Endothelial cell (in vitro differentiated cells): ENCODE measurements at places on chromosomes 6 and 20.

DNA sequence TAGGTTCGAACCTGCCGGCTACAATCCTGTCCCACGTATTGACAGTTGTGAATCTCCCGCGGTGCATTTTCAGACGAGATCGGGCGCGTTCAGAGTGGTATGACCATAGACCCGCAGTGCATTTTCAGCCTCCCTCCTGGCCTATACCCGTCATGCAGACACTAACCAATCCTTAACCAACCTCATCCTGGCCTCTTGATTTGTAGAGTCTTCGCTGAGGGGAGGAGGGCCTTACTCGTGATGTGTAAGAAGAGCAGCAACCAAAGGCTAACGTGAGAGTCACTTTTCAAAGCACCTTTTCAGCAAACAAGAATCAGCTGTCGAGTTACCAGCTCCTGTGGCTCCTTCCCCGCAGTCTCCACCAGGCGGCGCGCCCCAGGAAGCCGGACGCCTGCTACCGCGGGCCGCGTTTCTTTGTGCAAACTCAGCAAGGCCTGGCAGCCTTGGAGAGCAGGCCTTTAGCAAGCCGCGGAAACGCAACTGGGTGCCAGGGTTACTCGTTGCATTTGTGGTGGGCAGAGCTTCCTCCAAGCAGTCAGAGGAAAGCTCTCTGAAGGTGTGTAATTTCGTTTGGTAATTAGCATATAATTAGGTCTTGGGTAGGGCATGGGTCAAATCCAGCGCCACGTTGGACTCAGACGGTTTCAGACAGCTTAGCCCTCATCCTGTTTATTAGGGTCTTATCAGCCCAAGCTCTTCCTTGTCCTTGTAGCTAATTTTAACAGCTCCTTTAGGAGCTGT lies 139.8 kb downstream of the OR2B2 start:
- DNase-seq, result peak; percentile 93

DNA sequence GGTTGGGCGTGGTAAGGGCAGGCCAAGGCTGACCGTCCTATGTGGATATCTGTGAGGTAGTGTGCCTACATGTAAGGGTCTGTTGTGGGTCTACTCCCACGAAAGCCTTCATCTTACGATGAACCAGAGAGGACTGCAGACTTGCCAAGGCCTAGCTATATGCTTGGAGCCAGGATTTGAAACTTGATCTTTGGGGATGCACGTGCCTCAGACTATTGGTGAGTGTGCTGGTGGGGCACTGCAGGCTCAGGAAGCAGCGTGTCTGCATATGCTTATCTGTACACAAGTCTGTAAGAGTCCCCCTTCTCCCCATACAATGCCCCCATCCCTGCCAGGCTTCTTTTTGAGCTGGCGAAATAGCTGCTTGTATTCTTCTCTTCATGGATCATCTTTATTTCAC lies 17.9 kb downstream of the PLCG1 start:
- no peak for DNase-seq

DNA sequence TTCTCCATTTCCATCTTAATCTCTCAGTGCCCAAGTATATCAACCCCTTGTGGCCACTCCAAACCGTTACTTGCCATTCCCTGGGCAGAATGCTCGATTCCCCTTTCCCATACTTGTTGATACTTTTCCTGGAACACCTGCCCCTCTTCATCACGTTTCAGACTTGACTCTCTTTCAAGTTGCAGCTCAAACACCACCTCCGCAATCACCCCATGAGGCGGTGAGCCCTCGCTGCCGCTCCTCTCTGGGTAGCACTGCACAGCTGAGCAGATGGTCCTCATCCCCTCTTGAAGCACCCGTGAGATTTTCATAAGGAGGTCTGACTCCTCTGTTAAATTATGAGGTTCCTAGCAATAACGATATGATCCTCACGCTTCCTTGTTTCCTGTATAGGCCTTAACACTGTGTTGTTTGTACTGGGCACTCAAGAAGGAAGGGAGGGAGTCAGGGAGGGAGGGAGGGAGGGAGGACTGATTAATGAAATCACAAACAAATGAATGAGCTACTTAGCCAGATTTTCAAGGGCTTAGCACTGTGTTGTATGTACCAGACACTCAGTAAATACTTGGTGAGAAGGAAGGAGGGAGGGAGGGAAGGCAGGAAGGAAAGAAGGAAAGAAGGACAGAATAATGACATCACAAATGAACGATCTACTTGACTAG lies 8.0 kb upstream of the UQCC2 start:
- DNase-seq, result no peak

DNA sequence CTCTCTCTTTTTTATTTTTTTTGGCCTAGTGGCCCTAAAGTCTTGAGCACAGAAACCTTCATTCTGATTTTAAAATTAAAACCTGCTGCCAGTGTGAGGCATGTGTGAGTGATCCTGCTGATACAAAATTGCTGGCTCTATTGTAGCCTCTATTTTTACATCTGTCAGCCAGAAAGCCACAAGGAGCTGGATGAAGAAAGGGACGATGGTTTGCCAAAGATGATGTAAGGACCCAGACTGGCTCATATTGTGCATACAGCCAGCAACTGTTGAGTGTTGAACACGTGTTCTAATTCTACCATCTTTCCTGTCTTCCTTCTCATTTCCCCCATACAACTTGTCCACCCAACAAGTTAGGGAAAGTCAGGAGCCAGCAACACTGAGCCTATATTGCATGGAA lies 40.8 kb upstream of the ATXN1 start:
- DNase-seq, result no peak
